ENCODE measurements at places on chromosomes 1 and 21.
A peak's percentile ranks its signal among the peaks of the same experiment; 100 is the strongest.

DNA sequence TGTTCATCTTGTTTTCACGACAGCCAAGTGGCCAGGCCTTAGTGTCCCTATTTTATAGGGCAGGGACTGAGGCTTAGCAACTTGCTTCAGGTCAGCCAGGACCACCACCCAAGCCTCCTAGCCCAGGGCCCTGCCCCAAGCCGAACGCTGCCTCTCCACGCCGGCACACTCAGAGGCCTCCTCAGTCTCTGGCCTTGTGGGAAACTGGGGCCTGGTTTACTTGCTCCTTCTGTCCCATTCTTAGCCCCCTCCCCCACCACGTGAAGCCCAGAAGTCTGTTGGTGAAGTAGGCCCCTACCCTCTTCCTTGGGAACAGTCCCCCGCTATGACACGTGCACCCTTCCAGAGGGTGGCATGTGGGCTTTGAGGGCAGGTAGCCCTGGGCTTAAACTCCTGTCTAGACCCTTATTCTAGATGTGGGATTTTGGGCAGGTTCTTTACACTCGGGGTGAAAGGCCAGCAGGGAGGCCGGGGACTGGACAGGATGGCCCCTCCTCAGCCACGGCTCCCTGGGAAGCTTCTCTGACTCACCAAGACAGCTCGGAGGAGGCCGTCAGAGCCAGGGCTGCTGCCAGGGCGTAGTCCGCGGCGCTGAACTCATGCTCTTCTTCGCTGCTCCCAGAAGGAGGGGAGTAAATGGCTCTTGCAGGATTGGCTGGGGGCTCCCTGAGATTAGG is 4.3 kb downstream of the MYOM3 start:
- no peak for DNase-seq

DNA sequence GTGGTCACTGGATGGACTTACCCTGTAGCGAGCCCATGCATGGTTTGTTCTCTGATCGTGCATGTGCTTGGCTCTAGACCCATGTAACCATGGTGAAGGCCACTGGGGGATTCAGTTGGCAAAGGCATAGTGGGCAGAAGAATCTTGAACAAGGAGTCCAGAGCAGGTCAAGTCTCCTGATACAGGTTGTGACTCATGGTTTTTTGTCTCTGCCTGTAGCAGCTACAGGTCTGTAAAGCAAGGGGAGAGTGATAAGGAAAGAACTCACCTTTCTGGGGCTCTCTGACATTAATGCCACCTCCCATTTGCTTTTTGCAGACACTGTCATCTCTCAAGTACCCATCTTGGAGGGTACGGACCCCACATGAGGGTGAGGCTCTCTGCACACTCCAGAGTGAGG is 153.4 kb upstream of the CAMK1G start:
- DNase-seq = no peak

DNA sequence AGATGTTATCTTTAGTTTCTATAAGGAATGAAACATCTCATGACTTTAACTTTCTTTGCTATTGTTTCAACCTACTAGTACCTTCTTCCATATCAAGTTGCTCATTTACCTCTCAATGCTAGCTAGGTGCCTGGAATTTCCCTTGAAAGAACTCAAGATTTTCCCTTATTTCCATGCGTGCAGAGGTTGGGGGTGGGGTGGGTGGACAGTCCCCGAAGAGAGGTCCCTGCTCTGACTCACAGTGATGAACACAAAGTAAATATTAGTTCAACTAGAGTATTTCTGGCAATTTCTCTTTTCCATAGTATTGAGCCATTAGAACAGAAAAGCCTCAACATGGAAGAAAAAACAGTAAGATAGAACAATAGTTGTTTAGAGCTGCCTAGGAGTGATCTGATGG is 239.0 kb upstream of the ZP4 start:
- DNase-seq = no peak

- peak; percentile 69 for DNase-seq
Observed at GRCh38 chr21:44428281-44428960, 26.9 kb upstream of the LRRC3 start.

DNA sequence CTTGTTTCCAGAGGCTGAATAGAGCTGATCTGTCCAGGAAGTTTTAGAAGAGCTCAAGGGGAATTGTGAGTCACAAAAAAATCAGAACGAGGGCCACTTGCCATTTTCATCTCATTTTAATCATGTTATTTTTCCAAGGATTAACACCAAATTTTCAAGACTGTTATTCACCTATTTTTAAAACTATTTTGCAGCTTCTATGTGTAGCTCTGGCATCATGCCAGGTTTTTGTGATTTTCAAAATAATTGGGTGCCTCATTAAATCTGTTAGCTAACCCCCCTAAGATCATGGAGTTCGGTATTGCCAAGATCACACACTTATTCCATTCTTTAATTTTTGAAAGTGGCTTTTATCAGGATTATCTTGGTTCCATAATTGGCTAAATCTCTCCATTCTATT is 90.9 kb downstream of the RGS7 start:
- DNase-seq = no peak

DNA sequence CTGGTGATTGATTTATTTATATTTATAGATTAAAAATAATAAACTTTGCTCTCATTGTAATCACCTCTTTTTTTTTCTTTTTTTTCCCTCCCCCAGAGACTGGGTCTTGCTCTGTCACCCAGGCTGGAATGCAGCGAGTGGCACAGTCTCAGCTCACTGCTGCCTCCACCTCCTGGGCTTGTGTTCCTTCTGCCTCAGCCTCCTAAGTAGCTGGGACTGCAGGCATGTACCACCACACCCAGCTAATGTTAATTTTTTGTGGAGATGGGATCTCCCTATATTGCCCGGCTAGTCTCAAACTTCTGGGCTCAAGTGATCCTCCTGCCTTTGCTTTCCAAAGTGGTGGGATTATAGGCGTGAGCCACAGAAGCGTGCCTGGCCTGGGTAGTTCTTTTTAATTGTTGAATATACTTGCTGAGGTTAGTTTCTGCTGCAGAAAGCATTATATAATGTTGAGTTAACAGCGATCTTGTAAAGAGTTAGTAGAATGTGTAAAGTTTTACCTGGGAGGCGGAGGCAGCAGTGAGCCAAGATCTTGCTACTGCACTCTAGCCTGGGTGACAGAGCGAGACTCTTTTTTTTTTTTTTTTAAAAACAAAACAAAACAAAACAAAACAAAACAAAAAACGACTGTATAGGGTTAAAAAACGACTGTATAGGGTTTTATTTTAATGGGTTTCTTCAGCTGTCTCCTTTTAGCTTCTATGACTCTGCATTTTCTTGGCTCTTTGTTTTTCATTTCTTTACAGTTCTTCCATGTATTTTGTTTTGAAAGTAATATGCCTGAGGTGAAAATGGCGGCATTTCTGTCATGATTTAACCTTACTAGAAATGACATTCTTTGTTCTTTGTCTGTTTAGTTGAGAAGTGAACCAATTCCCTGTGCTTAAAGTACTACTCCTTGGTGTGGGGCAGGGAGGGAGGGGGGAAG is 82.7 kb downstream of the CAMTA1 start:
- DNase-seq = no peak

DNA sequence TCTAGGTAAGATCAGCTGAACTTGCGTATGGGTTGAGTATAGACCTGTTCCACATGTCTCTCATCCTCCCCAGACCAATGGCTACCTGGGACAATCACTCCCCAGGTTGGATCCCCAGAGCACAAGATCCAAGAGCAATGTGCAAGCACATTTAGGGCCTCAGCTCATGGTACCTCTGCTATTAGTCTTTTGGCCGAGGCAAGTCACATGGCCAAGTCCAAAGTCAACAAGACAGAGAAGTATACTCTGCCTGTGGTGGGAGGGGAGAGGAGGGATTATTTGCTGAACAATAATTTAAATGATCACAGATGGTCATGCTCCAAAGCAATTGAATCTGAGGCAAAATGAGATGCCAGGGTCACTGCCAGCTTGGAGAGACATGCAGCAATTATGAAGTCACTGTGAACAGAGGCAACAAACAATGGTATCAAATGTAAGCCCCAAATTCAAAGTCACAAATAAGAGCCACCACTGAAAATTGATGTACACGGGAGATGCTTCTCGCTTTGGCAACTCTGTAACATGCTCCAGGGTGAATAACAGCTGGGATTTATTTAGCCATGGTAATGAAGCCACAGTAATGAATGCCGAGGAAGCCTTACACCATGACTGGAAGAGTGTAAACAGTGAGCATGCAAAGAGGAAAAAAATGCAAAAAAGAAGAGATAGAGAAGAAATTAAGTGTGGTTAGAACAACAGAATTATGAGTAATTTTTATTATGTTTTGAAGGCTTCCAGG is 149.1 kb downstream of the ZNF281 start:
- no peak for DNase-seq

- no peak for DNase-seq
Observed at GRCh38 chr21:37297364-37297763, 30.2 kb upstream of the VPS26C start.

DNA sequence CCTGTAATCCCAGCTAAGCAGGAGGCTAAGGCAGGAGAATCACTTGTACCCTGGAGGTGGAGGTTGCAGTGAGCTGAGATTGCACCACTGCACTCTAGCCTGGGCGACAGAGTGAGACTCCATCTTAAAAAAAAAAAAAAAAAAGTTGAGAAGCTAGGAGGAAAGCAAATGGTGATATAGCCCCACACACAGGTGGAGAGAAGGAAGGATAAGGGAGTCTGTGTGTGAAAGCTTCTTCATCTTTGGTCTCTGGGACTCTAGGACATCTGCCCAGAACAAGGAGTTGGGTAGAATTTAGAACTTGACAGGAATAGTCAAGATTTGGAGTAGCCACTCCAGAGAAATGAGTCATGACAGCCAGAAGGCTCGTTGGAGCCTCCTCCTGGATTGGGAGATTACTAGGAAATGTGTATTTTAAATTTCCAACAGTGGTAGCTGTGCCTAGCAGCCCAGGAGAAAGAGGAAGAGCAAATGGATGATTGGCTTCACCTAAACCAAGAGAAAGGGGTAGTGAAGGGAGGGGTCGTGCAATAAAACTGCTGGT is 19.9 kb downstream of the NPL start:
- DNase-seq = no peak

DNA sequence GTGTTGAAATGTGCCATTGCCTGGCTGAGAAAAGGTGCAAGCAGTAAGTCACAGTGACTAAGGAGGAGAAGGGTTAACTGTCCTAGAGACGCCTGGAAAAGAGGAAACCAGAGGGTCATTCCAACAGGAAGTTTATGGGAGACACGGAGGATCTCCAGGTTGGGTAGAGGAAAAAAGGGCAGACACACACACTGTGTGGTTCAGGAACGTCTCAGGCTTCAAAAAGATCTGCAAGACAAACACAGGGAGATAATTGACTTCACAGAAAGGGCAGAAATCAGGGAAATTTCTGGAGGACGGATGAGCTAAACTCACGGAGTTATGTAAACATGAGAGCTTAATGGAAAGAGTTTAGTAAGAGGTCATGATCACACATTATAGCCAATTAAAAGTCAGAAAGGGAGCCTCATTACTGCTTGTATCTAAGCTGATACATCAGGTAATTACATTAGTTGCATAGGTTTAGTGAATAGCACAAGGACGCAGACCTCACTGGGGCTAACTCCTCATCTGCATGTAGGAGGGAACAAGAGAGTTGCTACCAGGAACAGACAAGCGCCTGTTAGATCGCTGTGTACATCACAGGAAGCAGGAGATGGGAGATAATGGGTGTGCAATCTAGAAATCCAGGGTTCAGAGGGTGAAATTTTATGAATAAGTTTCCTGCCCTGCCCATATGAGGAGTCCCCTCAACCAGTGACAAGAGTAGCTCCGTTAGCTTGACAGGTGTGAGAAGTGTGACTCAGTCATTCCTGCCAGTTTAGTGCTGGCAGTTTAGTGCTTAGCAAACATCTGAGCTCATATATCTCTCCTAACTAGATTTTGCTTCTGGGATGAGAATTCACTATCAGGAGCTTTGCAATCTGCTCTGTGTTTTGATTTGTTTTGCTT is 96.6 kb upstream of the TNR start:
- no peak for DNase-seq

- DNase-seq = no peak
Observed at GRCh38 chr1:187817782-187818181, 989.0 kb downstream of the PLA2G4A start.

DNA sequence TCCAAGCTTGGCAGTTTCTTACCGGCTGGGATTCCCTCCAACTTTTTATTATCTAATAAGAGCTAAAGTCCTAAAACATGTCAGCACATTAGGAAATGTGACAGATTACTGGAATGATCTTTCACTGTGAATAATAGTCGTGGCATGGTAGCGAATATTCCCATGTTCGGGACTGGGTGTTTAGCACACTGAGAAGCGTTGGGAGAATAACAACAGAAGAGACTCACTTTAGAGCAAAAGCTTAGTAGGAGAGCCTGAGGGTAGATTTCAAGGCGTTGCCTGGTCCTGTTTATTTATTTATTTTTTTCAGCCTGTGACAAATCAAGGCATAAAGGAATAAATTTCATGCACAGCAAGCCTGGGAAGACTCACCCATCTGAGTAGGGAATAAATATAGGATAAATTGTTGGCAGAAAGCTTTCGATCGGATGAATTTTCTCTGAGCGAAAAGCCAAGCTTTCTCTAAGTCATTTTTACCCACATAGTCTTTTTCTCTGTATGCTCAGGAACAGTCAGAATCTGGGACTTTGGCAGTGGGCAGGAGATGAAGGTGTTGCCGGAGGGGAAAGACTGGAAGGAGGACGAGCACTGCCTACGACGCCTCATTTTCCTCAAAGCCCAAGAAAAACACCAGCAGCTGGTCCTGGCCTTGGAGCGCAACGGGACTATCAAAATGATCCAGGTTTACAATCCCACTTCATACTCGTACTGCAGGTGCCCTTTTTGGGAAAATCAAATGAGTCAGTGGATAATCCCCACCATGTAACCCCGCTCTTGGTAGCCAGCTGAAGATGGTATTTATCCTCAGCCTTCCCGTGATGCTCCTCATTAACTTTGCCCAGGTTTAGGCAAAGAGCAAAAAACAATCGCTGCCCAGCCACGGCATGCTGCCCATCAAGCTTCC is 97.2 kb downstream of the WDR64 start:
- no peak for DNase-seq

GRCh38 chr1:27011058-27011764 is 1.4 kb downstream of the TENT5B start:
- DNase-seq = no peak

DNA sequence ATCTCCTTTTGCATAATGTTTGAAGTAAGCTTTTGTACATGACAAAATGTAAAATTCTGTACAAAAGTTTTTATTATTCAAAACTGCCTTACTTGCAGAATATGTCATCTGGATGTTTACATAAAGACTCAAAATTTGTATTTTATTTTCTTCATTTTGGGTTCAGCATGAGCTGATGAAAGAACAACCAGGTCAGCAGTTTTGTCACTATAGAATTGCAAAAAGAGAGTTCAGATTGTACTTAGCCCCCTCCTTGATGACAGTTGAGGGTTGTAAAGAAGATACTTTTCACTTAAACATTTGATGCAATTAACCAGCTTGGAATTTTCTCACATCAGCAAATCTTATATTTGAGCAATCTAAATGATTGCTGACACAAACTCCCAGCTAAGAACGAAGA is 669.3 kb downstream of the PLA2G4A start:
- DNase-seq = no peak

GRCh38 chr21:14688412-14688811 is 142.3 kb upstream of the SAMSN1 start:
- DNase-seq = no peak

- no peak for DNase-seq
Observed at GRCh38 chr1:30092051-30092858, 631.1 kb downstream of the MATN1 start.

- DNase-seq = no peak
Observed at GRCh38 chr1:87117761-87118368, 203.4 kb downstream of the HS2ST1 start.

- DNase-seq = no peak
Observed at GRCh38 chr1:59730759-59731478, 83.8 kb upstream of the HOOK1 start.

GRCh38 chr1:153849487-153850185 is 73.1 kb downstream of the GATAD2B start:
- DNase-seq = no peak

GRCh38 chr1:78375996-78376395 is 114.8 kb upstream of the PTGFR start:
- no peak for DNase-seq

Data from activated T-cell treated with anti-CD3 and anti-CD28 coated beads, Interleukin-2, amount 50 U/mL, for 1 hour (primary cell).